Smooth muscle cell of trachea (primary cell): ENCODE measurements at places on chromosomes 16 and 17. TPM values are rescaled to one million over a fixed set of nuclear protein-coding genes. Genes with fewer than 3 reads are reported as not detected.

TOP2A gene
- 6.5 and 149 TPM in 2 replicates for total RNA-seq

MTHFSD gene
- total RNA-seq = 22.1 and 25.0 TPM in 2 replicates

ZFPM1 gene
- total RNA-seq = 1.7 and 6.3 TPM in 2 replicates

CASKIN1 gene
- total RNA-seq = under 0.01 and 2.0 TPM in 2 replicates

CTRB1 gene
- not detected in 2 replicates for total RNA-seq

MYH2 gene
- total RNA-seq = under 0.01 TPM in 1 of 2 replicates, not detected in the other

PERCC1 gene
- total RNA-seq = 0.17 TPM in 1 of 2 replicates, not detected in the other

ICAM2 gene
- 1.2 and 4.1 TPM in 2 replicates for total RNA-seq

HEATR9 gene
- total RNA-seq = not detected in 2 replicates

RDM1 gene
- total RNA-seq = 0.66 and 0.87 TPM in 2 replicates

RUNDC3A gene
- total RNA-seq = 0.99 TPM in 1 of 2 replicates, not detected in the other

PPY gene
- total RNA-seq = not detected in 2 replicates

CDH5 gene
- 1.5 TPM in 1 of 2 replicates, not detected in the other for total RNA-seq
